ENCODE measurements at places on chromosomes 16 and 17.

- no peak for DNase-seq
Measured at GRCh38 chr17:10018461-10018891, 113.4 kb upstream of the RCVRN start.

DNA sequence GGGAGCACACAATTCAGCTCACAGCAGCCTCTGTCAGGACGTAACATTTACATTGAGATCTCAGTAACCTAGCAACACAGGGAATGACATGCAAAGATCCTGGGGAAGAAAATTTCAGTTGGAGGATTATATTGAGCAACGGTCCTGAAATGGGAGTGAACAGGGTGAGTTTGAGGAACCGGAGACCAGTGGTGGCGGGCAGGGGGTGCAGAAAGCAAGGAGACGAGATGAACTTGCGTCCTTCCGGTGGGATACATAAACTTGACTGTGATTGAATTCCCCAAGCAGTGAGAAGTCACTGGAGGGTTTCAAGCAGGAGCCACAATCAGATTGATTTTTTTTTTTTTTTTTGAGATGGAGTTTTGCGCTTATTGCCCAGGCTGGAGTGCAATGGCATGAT, 51.5 kb downstream of the SHISA6 start:
- DNase-seq, result no peak

GRCh38 chr17:14803826-14804225, 461.3 kb downstream of the PMP22 start:
- no peak for DNase-seq

DNA sequence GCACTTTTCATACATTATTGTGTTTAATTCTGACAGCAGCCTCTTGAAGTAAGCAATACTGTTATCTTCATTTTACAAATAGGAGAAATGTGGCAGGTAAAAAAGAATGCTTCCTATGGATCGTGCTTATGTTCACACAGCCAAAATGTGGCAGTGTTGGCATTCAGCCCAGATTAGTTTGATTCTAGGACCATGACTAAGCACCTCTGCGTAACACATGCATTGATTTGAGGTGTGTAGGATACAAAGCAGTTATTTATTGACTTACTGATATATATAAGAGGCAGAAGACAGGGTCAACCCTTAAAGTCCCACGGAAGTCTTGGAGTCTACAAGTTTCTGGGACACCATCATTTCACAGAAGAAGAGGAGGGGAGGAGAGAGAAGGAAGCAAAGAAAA, 1144.4 kb upstream of the GOT2 start:
- no peak for DNase-seq

DNA sequence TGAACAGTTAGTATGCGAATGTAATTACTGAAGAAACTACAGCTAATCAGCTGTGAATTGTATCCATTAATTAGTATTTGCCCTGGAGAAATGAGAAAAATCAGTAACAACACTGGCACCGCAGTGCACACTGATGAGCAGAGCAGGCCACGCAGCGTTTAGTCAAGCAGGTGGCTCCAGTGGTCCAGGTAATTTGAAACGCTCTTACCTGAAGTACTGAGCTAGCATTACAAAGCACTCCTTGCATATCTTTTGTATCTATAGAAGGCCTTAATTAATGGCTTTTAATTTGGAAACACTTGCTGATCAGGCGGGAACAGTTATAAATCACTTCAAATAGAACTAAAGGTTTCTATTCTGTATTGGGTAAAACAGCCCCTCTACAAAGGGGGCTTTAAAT, 76.4 kb downstream of the TOX3 start:
- DNase-seq, result peak; percentile 89

DNA sequence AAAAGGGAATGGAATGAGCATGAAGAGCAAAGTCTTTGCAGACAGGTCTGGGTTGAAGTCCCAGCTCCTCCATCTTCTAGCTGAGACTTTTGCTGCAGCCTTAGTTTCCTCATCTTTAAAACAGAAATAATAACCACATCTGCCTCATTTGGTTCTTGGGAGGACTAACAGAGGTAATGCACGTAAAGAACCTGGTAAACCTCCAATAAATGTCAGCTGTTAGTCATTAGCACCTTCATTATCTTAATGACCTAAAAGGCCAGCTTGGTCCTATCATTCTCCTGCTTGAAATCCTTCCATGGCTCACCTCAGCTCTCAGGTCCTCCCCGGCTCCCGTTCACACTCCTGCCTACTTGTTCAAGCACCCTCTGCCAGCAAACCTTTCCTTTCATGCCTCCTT, 51.8 kb downstream of the SKAP1 start:
- no peak for DNase-seq

- no peak for DNase-seq
Measured at GRCh38 chr17:51860954-51861561, 297.5 kb downstream of the CA10 start.

- DNase-seq, result no peak
Measured at GRCh38 chr16:14511800-14512135, 118.3 kb downstream of the PARN start.

DNA sequence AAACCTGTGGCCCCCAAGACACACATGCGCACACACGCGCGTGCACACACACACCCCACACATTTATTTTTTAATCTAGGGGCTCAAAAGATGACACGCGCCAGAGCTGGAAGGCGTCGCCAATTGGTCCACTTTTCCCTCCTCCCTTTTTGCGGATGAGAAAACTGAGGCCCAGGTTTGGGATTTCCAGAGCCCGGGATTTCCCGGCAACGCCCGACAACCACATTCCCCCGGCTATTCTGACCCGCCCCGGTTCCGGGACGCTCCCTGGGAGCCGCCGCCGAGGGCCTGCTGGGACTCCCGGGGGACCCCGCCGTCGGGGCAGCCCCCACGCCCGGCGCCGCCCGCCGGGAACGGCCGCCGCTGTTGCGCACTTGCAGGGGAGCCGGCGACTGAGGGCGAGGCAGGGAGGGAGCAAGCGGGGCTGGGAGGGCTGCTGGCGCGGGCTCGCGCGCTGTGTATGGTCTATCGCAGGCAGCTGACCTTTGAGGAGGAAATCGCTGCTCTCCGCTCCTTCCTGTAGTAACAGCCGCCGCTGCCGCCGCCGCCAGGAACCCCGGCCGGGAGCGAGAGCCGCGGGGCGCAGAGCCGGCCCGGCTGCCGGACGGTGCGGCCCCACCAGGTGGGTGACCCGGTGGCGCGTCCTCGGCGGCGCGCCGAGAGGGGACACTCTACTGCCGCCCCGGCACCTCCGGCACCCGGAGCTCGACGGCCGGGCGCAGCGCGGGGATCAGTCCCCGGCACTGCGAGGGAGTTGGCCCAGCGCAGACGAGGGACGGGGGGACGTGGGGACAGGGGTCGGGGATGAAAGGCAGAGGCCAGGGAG, at the start of gene STAT5A:
Gene STAT5A (plus strand): TSS at position 522 of the 826 bp plus-strand sequence. CDS start 914 bp downstream, outside the sequence.
- DNase-seq, result no peak

DNA sequence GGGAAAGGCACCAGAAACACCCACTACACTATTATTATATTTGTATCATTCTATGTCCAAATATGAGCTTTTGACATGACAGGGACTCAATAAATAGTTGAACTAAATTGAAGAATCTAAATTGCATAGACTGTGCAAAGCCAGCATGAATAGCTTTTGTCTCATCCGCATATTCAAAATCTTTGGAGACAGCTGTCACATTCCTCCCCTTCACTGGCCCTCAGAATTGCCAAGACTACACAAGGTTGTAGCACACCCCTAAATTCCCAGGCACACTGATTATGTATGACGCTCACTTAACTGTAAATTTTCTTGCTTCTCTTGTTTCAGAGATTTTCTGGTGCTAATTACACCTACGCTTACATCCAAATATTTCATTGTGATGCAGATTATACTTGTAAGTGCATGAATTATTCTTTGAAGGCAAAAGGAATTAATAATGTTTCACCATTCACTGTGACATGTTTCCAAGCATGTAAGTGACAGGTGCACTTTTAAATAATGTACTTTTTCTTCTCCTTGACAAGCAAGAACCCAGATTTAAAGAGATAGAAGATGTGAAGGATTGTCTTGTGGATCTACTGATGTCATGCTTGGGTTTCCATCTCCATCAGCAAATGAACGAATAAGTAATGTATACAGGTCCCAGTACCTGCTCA, 47.5 kb downstream of the CA10 start:
- DNase-seq, result no peak

DNA sequence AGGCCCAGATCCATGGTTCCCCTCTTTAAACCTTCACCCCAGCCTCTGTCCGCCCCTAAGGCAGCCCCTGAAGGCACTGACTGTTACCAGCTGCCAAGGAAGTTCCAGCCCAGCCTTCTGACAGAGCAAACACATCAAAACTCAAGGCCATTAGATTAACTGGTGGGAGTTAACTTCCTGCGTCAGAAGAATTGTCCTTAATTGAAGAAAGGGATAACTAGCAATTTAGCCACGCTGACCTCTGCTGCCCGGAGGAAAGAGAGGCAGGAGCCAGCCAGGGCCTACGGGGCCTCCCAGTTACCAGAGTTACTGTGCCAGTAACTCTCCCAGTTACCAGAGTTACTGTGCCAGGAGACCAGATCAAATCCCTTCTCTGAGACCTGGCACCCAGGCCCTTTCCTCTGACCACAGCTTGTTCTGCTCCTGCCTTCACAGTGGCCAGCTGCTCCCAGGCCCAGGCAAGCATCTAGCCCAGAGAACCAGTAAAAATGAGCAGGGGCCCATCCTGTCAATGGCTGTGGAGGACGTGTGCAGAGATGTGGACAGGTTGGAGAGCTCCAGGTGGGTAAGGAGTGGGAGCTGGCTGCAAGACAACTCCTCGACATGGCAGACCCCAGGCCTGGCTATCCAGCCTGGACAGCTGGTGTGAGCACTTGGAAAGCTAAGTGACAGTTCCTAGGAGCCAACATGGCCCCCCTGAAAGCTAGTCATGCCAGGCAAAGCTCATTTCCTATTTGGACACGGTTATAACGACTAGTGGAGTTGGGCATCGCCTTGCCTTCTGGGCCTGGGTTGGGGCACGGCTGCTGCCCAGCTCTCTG, 2.8 kb upstream of the PITPNM3 start:
- DNase-seq, result no peak

DNA sequence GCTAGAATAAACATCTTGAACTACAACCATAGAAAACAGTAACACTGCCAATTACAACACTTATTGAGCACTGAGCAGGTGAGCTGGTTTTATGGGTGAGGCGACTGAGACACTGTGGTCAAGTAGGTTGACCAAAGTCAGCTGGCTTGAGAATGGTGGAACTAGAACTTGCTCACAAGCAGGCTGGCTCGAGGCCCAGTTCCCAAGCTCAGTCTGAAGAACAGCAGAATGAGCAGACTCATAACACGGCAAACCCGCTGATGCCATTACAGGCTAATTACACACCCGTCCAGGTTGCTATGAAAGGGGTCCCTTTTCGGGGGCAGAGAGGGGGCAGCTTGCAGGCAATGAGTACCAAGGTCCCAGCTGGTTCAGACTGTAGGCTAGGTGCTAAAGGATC, 6.5 kb downstream of the ZZEF1 start:
- no peak for DNase-seq

DNA sequence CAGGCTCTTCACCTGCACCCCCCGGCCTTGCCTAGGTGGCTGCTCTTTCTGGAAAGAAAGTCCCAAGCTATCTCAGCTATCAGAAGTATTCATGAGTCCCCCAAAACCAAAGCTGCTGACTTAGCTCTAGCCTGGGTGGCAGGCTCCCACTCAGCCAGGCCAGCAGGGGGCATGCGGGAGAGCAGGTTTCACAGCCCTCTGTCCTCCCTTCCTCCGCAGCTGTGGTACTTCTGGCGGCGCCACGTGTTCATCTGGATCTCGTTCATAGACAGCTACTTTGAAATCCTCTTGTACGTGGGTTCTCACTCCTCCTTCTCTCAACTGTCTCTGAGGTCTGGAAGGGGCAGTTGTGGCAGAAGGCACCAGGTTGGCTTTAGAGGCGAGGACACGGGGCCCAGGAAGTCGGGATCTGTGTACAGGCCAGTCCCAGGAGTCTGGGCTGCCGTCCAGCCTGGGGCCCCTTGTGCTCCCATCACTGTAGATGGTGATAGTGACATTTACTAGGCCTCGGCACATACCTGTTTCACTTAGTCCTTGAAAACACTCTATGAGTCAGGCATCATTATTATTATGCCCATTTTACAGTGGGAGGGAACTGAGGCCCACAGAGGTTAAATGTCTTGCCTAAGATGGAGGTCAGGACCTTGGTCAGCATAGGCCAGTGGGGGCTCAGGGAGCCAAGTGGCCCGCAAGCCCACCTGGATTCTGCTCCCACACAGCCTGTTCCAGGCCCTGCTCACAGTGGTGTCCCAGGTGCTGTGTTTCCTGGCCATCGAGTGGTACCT, 12.9 kb downstream of the TRPV2 start:
- DNase-seq, result no peak

DNA sequence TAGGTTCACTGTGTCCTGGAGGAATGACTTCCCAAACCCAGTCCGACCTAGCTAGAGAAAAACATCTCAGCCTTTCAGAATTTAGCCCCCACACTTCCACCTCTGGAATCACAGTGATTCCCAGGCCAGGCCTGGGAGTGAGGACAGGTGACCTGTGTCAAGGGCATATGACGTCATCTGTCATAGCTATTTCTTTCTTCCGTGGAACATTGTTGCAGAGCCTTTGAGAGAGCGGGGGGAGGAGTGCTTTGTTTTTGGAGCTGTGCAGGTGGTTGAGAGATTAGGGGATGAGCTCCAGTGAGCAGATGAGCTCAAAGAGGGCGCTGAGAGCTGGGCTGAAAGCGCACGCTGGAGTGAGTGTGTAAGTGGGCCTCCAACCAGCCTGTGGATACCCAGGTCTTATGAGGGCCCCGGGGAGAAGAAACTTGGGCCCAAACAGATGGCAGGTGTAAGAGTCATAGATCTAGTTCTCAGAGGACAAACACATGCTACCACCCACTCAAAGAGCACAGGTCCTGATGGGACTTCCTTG, 344.8 kb downstream of the SNX29 start:
- DNase-seq, result no peak

- DNase-seq, result no peak
Measured at GRCh38 chr17:64020056-64020766, at the start of gene ICAM2. ICAM2 (minus strand) TSS chr17:64020633; CDS start chr17:64006691, 13,942 bp downstream.

- no peak for DNase-seq
Measured at GRCh38 chr16:13959626-13960025, 39.7 kb downstream of the ERCC4 start.

GRCh38 chr16:53872248-53873221, 168.6 kb downstream of the FTO start:
- no peak for DNase-seq

- DNase-seq, result no peak
Measured at GRCh38 chr16:60203525-60204124, 1469.5 kb upstream of the GOT2 start.

DNA sequence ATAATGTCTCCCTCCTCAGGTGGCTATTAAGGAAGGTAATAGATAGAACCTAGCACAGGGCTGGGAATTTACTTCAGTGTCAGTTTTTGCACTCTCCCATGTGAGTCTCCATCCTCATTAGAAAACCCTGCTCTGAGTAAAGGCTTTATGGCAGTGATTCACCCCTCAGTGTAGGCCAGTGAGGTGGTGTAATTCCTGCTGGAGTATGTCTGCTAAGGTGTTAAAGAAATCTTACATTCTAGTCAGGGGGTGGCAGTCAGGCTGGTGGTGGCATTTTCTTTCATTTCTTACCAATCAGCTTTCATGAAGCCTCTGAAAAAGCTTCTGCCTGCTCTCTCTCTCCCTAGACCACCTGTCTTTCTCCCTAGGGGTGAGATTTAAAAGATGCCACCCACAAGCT, 138.8 kb upstream of the CCL2 start:
- DNase-seq, result no peak

GRCh38 chr16:16868727-16869126, 489.8 kb downstream of the NPIPA7 start:
- no peak for DNase-seq

- no peak for DNase-seq
Measured at GRCh38 chr17:70564006-70564620, 394.8 kb downstream of the KCNJ2 start.
